ENCODE measurements at places on chromosomes 6 and 20.

- DNase-seq, result no peak
Measured at GRCh38 chr6:18246205-18246604, 18.1 kb downstream of the DEK start.

DNA sequence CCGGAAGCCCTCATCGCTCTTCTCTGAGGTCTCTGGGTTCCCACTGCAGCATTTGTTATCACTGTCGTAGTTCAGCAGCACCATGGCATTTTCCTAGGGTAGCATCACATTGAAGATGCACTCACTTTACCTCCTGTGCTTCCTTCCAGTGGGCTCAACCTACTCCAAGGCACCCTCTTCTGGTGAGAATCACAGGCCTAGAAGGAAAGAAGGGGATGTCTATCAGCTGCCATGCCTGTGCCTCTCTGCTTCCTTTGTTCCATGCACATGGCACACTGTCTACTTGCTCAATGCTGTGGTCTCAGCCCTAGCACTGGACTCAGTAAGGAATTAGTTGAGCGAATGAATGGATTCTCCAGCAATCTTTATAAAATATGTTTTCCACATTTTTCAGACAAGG lies 22.6 kb downstream of the CST4 start:
- no peak for DNase-seq

DNA sequence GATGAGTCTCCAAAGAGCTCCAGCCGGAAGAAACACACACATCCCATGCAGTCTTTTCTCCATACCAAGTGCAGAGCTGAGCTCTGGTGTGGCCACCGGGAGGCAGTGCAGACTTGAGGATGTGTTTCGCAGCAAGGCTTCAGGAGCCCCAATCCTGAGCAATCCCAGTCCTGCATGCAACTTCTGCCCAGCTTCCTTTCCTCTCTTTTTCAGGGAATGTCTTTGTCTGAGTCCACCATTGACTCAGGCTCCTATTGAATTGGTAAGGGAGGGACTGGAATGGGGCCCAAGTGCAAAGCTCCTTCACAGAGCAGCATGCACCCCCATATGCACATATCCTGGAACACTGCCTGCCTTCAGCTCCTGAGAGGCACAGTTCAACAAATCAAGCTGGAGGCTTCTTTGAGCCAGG lies 50.5 kb upstream of the ASIP start:
- peak; percentile 32 for DNase-seq

DNA sequence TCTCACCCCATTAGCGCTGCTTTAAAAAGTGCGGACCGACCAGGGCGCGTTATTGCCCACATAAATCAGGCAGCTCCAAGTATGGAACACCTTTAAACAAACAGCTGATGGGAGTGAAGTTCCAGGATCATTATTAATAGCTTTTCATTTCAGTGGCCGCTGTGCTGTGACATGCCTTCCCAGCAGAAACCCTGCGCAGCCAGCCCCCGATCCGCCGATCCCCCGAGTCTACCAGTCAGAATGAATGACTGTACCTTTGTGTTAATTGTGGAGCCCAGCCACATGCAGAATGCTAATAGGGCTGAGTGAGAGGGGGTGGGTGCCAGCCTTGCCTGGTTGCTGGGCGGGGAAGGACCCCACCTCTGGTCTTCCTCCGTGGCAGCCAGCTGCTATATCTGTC lies 21.9 kb downstream of the CDH22 start:
- DNase-seq, result no peak

DNA sequence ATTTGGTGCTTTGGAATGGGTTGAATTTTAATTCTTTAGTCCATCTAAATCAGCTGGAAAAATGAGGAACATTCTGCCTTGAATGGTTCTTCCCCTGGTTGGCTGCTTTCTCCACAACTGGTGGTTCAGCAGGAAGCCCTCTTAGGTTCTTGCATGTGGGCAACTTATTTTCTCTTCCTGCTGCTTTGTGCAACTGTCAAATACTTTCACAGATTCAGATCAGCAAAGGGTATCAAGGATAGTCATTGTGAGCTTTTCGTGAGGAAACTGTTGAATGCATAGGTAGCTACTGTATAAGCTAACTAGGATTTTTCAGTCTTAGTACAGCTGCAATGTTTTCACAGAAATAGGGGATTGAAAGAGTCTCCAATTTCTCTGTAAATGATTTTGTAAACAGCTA lies 72.9 kb upstream of the MRAP2 start:
- no peak for DNase-seq

DNA sequence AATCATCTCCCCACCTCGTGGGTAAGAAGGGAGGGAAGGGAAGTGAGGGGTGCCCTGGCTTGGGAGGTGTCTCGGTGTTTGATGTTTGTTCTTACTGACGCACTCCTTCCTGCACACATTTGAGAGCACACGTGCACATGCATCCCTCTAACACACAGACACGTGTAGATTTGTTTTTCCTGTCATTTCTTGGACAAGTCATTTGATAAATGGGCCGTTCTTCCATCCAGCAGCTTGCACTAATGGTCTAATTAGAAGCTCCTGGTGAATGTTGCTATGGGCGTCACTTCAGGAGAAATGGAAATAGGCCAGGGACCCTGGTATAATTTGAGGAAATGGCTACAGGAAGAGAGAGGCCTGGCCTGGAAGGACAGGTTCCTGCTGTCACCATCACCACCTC lies 352.5 kb downstream of the CDH4 start:
- no peak for DNase-seq

- no peak for DNase-seq
Measured at GRCh38 chr6:42493914-42494539, 42.3 kb upstream of the TRERF1 start.

- DNase-seq, result no peak
Measured at GRCh38 chr6:159852877-159853276, 37.9 kb upstream of the MAS1 start.
